ENCODE measurements at places on chromosomes 4 and X.

DNA sequence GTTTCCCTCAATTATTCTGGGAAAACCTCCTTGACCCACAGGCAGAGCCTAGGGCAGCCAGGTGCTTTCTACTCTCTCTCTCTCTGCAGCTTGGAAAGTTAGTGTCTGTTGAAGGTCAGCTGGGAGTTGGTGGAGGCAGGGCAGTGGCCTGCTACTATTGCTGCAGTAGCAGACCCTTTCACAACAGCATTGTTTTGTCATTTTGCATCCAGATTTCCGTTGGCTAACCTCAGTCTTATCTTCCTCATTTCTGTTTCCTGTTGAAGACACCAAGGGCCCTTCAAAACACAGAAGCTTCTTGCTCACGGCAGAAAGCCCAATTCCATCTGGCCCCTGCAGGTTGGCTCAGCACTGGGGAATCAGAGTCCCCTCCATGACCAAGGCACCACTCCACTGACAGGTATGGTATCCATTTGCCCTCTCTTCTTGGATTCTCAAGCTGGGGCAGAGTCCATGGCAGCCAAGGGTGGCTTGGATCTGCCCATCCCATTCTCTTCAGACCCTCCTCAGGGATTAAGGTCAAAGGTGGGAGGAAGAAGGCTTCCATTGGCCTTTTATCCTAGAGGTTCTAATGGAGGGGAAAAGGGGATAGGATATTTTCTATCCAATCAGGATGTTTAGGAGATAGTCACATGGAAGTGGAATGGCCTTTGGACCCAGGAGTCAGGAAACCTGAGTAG is 24.6 kb downstream of the VSIG4 start:
- no peaks in the 10 kb centered on the region for H3K27me3 ChIP-seq
- H3K27ac ChIP-seq: no peak overlapping the region
- H3K4me1 ChIP-seq: peaks cover 2% of the 10 kb centered on the region
- no peak for DNase-seq

DNA sequence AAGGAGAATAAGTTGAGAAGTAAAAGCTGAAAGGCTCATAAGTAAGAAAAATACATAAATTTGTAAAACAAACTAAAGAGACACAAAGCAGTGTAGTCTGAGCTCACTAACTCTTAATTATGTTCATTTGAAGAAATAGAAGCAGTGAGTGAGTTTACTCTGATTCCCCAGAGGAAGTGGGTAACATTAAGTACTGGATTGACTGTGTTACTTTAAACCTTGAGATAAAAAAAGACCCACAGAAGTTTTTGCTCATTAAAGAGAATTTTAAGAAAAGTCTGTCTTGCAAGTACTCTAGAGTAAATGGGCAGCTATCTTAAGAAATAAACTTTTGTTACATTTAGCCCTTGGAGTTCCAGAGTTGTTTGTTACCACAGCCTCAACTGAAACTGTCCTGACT is 2466.9 kb downstream of the PCDH7 start:
- peaks cover 3% of the 10 kb centered on the region for H3K36me3 ChIP-seq
- H3K27ac ChIP-seq: no peak overlapping the region
- H3K4me3 ChIP-seq: no peak overlapping the region
- no peak for DNase-seq
- no peaks in the 10 kb centered on the region for H3K4me1 ChIP-seq

DNA sequence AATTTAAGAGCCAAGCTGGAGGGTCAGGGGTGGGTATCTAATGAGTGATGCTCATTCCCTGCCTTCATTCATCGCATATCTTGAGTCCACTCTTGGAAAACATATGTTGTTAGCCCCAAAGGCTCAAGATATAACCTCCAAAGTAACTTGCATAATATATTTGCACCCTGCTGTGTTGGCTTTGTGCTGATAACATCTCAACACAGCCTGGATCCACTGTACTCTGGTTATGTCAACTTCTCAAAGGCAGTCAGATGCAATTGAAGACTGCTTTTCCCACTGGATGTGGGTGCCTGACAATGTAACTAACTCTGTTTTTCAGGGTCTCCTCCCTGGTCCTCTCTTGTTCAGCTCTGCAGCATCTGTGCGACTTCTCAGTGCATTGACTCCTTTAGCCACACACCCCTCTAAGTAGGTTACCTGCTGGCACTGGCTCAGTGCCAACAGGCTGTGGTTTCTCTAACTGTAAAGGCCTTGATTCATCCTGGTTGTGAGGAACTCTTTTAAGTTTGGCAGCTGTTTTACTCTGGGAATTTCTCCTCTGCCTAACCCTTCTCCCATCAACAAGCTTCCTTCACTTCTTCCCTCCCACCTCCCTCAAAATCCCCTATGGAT is 28.1 kb downstream of the SLC16A2 start:
- H3K27me3 ChIP-seq: no peaks in the 10 kb centered on the region
- H3K4me1 ChIP-seq: no peaks in the 10 kb centered on the region
- no peaks in the 10 kb centered on the region for H3K36me3 ChIP-seq
- H3K27ac ChIP-seq: no peak overlapping the region
- no peak for DNase-seq
- H3K4me3 ChIP-seq: no peak overlapping the region

GRCh38 chr4:126136922-126137781 is 822.4 kb downstream of the FAT4 start:
- DNase-seq: no peak
- H3K4me1 ChIP-seq: no peaks in the 10 kb centered on the region
- no peaks in the 10 kb centered on the region for H3K36me3 ChIP-seq
- no peak overlapping the region for H3K27ac ChIP-seq
- H3K27me3 ChIP-seq: no peaks in the 10 kb centered on the region

- DNase-seq: no peak
- no peaks in the 10 kb centered on the region for H3K4me1 ChIP-seq
- H3K27ac ChIP-seq: no peak overlapping the region
- H3K36me3 ChIP-seq: no peaks in the 10 kb centered on the region
These were observed 228.1 kb upstream of the PPARGC1A start for GRCh38 chr4:24117975-24118374.

DNA sequence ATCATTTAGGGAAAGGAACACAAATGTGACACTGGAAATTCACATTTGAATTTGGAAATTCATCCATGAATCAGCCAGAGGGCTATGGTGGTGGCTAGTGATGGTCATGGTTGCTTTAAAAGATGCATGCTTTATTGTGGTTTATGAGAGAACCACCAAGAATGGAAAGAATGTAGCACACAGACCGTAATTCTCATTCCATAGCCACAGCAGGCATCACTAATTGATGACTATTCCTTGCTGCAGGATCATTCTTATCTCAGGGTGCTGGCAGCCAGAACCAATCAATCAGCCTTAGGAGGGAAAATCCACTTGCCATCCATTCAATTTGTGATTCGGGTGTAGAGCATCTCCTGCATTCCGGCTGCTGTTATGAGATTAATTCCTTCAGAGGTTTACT is 115.6 kb downstream of the DHRSX start:
- no peaks in the 10 kb centered on the region for H3K4me1 ChIP-seq
- H3K4me3 ChIP-seq: no peak overlapping the region
- no peak for DNase-seq
- H3K27ac ChIP-seq: no peak overlapping the region

DNA sequence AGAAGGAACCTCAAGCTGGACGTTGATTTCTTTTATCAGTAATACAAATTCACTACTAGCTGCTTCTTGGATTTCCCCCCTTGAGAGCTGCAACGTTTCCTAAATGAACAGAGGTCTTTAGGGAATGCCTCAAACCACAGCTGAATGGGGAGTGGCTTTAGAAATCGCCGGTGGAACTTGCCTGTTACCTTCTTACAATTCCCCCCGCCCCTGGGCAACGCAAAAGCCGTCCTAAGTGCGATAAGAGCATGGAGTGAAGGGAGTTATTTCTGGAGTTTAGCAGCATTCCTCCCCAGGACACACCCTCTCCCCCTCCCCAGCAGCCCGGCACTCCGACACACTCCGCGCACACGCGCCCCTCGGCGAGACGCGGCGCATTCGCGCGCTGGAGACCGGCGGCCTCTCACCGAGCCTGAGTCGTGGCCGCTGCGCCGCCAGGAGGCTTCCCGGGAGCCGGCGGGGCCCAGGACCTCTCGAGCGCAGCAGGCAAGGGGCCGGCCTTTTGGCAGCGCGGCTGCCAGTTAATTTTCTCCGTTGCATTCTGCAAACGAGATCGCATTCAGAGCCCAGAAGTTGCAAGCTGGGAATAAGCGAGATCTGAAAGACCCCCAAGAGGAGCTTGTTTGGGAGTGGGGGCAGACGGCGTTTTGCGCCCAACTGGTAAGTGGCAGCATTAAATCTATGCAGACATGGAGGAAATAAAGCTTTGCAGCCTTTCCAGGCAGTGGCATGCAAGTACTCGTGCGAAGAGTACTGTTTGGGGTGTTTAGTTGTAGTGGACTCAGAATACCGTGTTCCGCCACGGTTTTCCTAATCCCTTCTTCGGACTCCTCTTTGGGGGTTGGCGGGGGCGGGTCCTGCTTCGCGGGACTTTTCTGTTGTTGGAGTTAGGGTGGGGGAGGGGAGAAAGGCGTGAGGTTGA is 134.7 kb downstream of the PALLD start:
- no peak overlapping the region for H3K27ac ChIP-seq
- 0 out of 2 replicates have a peak, but pooled peaks cover 3% of the 10 kb centered on the region for H3K4me1 ChIP-seq
- peak overlapping the region; percentile 56 for H3K4me3 ChIP-seq
- DNase-seq: no peak
- H3K27me3 ChIP-seq: no peaks in the 10 kb centered on the region
- H3K36me3 ChIP-seq: no peaks in the 10 kb centered on the region

DNA sequence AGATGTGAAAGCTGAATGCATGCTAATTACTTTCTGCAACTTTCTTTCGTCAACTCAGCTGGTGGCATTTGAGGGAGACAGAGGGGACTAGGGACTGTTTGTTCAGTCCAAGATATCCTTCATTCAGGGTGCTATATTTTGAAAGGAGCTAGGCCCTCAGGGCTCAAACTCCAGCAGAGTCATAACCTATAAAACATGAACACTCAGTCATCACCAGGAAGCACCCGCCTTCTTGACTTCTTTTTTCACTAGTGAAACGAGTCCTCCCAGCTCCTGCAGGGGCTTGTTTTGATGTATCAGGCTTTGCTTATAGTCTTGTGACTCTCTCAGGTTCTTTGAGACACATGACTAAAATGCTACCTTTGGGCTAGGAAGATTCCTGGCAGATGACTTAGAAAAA is 230.6 kb downstream of the PCDH7 start:
- H3K27me3 ChIP-seq: no peaks in the 10 kb centered on the region
- no peaks in the 10 kb centered on the region for H3K36me3 ChIP-seq
- no peak overlapping the region for H3K27ac ChIP-seq
- DNase-seq: no peak

GRCh38 chr4:107246761-107247160 is 210.6 kb upstream of the DKK2 start:
- no peak overlapping the region for H3K27ac ChIP-seq
- no peak for DNase-seq
- H3K27me3 ChIP-seq: no peaks in the 10 kb centered on the region
- H3K4me3 ChIP-seq: no peak overlapping the region
- no peaks in the 10 kb centered on the region for H3K36me3 ChIP-seq

- H3K27me3 ChIP-seq: no peaks in the 10 kb centered on the region
- DNase-seq: peak; percentile 29
- no peaks in the 10 kb centered on the region for H3K36me3 ChIP-seq
- H3K4me3 ChIP-seq: no peak overlapping the region
- no peak overlapping the region for H3K27ac ChIP-seq
These were observed 109.1 kb downstream of the PTTG2 start for GRCh38 chr4:38069271-38069760.

GRCh38 chr4:40923316-40924095 is 173.8 kb downstream of the NSUN7 start:
- H3K27ac ChIP-seq: no peak overlapping the region
- no peaks in the 10 kb centered on the region for H3K4me1 ChIP-seq
- no peaks in the 10 kb centered on the region for H3K36me3 ChIP-seq
- no peak overlapping the region for H3K4me3 ChIP-seq
- H3K27me3 ChIP-seq: no peaks in the 10 kb centered on the region
- no peak for DNase-seq

DNA sequence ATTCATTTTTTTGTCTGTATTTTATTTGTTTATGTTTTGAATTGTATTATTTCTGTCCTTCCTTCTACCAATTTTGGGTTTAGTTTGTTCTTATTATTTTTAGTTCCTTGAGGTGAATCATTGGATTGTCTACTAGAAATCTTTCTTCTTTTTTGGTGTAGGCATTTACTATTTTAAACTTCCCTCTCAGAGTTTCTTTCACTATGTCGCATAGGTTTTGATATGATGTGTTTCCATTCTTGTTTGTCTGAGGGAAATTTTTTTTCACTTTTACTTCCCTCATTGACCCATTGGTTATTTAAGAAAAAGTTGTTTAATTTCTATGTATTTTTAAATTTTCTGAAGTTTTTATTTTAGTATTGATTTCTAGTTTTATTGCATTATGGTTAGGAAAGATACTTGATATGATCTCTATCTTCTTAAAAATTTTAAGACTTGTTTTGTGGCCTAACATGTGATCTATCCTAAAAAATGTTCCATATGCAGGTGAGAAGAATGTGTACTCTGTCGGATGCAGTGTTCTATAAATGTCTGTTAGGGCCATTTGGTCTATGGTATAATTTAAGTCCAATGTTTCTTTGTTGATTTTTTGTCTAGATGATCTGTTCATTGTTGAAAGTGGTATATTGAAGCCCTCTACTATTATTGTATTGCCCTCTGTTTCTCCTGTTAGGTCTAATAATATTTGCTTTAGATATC is 68.8 kb downstream of the IL15 start:
- no peaks in the 10 kb centered on the region for H3K4me1 ChIP-seq
- no peak overlapping the region for H3K27ac ChIP-seq
- DNase-seq: no peak
- no peaks in the 10 kb centered on the region for H3K27me3 ChIP-seq
- no peaks in the 10 kb centered on the region for H3K36me3 ChIP-seq

DNA sequence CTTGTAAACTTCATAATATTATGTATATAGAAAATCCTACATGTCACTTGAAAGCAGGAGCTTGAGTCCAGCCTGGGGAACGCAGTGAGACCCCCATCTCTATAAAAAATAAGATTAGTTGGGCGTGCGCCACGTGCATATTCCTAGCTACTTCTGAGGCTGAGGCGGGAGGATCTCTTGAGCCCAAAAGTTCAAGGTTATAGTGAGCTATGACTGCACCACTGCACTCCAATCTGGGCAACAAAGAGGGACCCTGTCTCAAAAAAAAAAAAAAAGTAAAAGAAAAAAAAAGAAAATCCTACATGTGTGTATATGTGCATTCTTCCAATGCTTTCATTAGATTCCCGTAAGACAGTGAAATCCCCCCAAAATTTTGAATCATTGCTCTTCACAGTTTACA is 1.7 kb downstream of the SEC31A start:
- H3K27me3 ChIP-seq: no peaks in the 10 kb centered on the region
- H3K36me3 ChIP-seq: peaks cover 6% of the 10 kb centered on the region
- no peak for DNase-seq
- no peak overlapping the region for H3K27ac ChIP-seq
- H3K4me1 ChIP-seq: no peaks in the 10 kb centered on the region
- H3K4me3 ChIP-seq: no peak overlapping the region

- H3K36me3 ChIP-seq: no peaks in the 10 kb centered on the region
- H3K27me3 ChIP-seq: no peaks in the 10 kb centered on the region
- no peak overlapping the region for H3K4me3 ChIP-seq
- no peaks in the 10 kb centered on the region for H3K4me1 ChIP-seq
- DNase-seq: no peak
These were observed 671.5 kb upstream of the GRIA3 start for GRCh38 chrX:122512561-122513072.

GRCh38 chrX:75673468-75673867 is 111.6 kb downstream of the MAGEE2 start:
- H3K4me3 ChIP-seq: no peak overlapping the region
- H3K4me1 ChIP-seq: no peaks in the 10 kb centered on the region
- DNase-seq: no peak
- H3K36me3 ChIP-seq: no peaks in the 10 kb centered on the region

Measured in iPS DF 6.9 (cell line).